Cortex of kidney (tissue), 1 donor: ENCODE measurements at places on chromosomes 13 and 19.

GRCh38 chr13:85567909-85568308 lies 231.3 kb downstream of the SLITRK6 start:
- DNase-seq: no peak

- no peak for DNase-seq
Observed at GRCh38 chr13:34357435-34358232, 539.7 kb downstream of the RFC3 start.

GRCh38 chr13:23504180-23504579 lies 66.0 kb upstream of the TNFRSF19 start:
- no peak for DNase-seq

DNA sequence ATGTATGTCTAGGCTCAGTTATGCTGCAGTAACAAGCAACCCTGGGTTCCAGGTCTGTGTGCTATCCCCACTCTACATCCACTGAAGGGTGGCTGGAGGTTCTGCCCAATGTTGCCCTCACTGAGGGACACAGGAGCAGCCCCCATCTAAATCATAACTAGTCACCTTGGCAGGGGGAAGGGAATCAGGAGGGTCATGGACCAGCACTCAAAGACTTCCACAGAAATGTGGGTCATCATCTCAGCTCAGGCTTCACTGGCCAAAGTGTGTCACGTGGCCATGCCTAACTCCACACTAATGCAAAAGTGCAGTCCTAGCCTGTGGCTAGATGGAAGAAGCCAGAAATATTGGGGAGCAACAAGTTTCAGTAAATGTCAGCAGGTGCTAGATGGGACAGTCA lies 137.3 kb upstream of the ZNF507 start:
- no peak for DNase-seq

DNA sequence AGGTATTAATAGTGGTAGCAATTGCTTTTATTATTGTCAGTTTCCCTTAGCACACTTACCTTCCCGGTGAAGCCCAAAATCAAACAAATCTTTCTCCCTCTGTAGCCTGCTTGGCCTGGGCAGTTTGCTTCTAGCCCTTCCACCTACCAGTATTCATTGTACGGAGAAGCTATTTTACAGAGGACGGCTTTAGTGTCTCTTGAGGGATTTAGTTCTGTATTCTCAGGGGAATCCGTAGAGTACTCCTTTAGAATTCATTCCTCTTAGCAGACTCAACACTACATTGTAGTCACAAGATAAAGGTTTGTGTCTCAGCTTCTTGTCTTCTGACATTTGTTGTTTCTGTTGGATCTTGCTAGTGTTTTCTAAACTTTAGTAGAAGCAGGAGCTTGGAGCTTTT lies 24.1 kb upstream of the WTIP start:
- no peak for DNase-seq

DNA sequence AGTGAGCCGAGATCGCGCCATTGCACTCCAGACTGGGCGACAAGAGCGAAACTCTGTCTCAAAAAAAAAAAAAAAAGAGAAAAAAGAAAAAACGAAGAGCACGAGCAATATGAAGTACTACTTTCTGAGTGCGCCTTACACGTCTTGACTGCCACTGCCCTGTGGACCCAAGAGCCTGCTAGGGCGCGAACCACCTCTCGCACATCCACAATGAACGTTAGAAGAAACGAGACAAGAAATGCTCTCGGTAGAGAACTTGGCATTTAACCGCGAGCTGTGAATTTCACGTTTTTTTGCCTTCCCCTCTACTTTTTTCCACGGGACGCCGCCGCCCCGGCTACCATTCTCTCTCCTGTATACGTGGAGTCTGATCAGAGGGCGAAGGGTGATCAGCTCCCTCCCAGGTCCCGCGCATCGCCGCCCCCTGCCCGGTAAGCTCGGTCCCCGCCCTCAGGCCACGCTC lies 454 bp downstream of the TIMM44 start:
- no peak for DNase-seq

GRCh38 chr19:28500982-28501630 lies 711.8 kb downstream of the UQCRFS1 start:
- no peak for DNase-seq

GRCh38 chr19:3136684-3137055 lies 837 bp downstream of the GNA15 start:
- DNase-seq: no peak

DNA sequence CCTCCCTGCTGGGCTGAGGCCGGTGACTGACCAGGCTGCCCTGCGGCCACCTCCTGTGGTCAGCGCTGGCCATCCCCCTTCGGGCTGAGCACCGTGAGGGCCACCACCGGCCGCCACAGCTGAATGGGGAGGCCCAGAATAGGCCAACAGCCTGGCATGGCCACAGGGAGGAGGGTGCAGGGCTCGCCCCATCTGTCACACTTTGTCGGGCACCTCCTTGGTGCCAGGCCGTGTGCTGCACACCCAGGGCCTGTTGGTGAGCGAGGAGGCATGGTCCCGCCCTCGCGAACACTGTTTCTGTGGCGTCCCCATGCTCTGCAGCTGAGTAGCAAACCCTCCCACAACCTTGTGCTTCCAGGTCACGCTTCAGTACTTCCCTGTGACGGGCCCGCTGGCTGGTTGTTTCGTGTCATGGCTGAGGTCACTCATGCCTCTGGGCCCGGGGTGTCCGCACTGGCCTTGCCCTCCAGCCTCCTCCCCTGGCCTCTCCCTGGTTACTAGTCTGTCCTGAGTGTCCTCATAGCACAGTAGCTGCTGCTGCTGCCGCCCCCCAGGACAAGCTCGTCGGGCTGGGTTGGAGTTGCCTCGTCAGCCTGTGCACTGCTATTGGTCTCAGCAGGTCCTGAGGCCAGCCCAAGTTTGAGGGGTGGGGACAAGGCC lies 15.2 kb downstream of the EPN1 start:
- DNase-seq: no peak

DNA sequence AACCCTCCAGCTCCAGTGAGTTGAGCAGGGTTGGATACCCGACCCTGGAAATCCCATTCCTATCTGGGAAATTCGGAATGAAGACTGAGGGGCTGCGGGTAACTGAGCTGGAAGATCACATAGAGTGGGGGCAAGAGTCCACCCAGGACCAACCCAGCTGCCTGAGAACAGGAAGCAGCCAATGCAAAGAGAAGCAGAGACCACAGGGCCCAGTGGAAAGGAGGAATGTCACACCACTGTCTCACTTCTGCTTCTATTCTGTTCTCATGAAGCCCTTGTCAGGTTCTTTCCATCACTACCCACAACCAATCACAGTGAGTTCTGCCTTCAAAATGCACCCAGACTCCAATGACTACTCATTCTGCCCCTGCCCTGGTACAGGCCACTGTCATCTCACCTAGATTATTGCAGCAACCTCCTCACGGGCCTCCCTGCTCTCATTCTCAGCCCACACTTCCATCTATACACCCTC lies 15.3 kb downstream of the DYRK1B start:
- DNase-seq: no peak

GRCh38 chr13:93079294-93079693 lies 147.3 kb upstream of the GPC6 start:
- no peak for DNase-seq

GRCh38 chr19:2242816-2243215 lies 6.2 kb downstream of the SF3A2 start:
- no peak for DNase-seq

DNA sequence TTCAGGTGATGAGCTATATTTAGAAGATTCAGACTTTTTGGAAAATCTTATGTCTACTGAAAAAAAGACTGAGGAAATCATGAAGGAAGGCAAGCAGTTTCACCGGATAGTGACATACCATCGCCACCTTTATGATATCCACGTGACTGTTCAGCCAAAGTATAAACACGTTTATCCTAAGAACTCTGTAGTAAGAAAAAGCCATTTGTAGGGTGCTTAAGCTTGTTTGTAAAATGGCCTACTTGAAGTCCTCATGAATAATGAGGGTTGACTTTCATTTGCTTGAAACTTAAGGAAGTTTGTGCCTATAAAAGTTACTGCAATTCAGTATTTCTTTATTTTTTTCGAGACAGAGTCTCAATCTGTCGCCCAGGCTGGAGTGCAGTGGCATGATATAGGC lies 7.8 kb upstream of the TDRD12 start:
- no peak for DNase-seq

- DNase-seq: no peak
Observed at GRCh38 chr19:47402504-47402903, 16.8 kb downstream of the MEIS3 start.

DNA sequence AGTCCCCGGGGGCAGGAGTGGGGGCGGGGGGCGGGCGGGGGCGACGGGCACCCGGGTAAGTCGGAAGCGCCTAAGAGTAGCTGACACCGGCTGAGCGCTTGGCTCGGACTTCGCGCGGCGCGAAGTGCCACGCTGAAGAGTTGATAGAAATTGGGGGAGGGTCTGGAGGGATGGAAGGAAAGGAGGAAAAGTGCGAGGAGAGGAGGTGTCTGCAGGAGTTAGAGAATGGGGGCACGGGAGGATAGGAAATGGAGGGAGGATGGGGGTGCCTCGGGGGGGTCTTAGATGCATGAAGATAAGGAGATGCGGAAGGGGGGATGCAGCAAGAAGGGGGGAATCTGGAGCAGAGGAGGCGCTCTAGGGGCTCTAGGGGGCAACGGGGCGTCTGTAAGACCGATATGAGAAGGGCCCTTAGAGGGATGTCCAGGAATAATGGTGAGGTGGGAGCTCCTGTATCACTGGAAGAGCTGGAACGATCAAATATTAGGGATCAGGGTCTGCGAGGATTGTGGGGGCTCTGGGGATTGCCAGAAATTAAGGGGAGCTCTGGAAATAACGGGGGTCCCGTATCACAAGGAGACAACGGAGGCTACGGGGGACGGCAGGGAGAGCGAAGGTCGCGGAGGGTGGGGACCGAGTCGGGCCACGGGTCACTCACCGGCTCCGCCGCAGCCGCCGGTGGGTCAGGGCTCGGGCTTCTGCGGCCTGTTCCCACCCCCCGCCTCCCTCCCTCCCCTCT lies at the start of gene MYPOP:
MYPOP (minus strand) TSS at position 702 of the 739 bp plus-strand sequence. CDS start 840 bp downstream, outside the sequence.
- no peak for DNase-seq

DNA sequence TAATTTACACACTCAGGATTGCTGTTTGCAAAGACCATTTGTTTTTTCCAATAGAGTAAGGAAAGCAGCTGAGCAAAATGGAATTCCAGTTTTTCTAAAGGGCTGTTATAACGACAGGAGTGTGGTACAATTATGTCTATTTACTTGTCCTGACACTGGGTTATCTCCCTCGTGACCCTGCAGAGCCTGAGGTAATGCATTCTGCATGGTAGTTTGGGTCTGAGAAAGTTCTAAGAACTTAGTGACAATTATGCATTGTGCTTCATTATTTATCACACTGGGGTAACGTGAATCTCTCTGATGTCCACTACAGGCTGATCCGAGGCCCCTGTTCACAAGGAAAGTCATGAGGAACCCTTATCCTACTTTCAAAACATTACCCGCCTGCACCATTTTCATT lies 50.7 kb upstream of the EDNRB start:
- no peak for DNase-seq

- no peak for DNase-seq
Observed at GRCh38 chr13:109605846-109606245, 180.5 kb downstream of the IRS2 start.

GRCh38 chr13:20570517-20570916 lies 3.6 kb downstream of the IFT88 start:
- DNase-seq: no peak

DNA sequence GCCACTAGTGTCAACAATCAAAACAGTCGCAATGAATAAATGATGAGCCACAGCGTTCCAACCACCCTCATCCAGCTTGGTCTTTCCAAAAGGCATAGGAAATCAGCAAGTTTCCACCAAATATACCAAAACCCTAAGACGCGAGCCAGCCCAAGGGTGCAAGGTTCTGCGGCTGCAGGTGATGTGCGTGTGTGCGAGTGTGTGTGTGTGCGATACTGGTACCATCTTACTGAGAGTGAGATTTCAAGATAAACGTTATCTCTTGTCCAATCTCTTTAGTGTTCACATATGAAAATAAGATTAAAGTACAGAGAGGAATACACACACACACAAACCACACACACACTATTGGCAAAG lies 895 bp upstream of the TRPC4 start:
- no peak for DNase-seq

DNA sequence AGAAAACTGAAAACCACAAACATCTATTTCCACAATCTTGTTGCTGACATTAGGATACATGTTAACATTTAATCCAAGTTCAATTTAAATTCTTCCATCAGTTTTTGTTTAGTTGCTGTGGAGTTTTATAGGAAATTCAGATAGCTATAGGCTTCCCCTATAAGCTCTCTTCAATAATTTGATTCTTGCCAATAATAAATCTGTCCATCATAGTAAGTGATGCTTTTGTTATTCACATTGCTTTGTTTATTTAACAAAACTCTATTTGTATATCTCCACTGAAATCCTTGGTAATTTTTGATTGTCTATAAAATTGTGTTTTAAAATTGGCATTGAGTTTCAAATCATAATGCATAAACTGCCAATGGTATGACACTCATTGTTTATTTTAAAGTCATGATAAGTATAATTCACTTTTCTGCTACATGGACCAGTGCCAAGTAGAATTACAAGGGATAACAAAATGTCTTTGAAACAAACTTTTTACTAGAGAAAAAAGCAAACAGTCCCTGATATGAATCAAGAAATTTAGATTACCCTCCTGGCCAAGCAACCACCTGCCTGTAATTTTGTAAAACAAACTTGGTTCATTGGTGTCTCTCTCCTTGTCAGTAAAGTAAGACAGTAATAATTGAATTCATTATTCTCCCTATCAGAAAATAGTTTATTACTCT lies 577.3 kb upstream of the GPC6 start:
- no peak for DNase-seq

DNA sequence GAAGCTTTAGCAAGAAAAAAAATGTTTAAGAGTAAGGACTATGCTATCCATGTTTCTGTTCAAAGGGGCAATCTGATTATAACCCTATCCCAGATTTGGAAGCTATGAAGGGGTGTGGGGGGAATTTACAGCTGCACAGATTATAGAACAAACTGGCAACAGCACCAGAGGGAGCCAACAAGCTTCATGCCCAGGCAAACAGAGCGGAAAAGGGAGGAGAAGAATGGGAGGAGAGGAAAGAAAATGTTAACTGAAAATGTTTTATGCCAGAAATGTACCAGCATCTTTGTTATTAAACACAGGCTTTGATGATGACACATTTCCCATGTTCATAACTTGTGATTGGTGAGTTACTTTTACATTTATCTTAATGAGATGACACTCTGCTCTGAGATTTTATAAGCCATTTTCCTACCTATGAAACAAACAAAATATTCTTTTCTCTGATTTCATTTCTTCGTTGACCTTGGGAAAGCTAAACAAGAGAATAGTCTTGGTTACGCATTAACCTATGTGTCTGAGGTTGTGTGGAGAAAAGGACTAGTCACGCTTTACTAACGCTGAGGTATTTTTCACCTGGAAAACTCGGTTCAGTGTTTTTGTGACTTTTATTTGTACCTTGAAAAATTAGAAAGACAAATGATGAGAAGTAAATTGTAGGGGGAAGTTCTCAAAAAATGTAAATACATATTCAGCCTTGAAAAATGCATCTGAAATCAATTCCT lies 235.8 kb upstream of the MIR17HG start:
- DNase-seq: no peak
